IPS DF 19.7 (cell line): ENCODE measurements at places on chromosomes 4 and X.

GRCh38 chrX:12961196-12961718 lies 13.7 kb upstream of the TMSB4X start:
- no peak for DNase-seq

DNA sequence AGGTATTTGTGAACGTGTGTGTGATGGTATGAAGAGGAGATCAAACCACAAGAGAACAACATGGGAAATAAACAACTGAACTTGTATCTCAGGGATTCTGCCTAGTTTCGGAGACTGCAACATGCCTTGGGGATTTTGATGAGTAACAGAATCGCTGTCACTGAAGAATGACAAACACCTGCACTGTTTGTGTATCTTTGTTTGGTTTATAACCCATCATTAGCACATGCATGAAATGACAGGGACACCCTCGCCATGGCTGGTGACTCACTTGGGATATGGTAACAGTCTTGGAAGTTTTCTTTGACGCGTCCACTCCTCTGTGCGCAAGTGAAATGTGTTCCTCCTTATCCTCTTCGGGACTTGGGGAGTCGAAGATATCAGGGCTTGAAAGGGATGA lies 30.3 kb upstream of the MAP3K15 start:
- DNase-seq: no peak

DNA sequence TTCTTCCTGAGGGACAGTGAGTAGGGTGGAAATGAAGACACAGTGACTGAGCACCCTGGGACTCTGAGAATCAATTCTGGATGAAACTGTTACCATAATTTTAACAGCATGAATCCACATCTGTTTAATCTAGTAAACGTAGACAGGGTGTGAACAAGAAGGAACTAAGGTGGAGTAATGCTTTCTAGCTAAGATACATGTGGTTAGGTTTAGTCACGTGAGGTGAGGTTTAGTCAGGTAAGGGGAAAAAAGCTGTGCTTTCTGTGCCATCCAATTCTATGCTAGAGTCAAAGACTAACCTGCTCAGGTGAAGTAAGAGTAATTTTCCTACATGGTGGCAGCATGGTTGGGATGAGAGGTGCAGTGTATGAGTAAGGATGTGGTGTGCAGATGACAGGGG lies 54.0 kb upstream of the C4orf54 start:
- DNase-seq: no peak

GRCh38 chr4:86640469-86640868 lies 46.4 kb downstream of the PTPN13 start:
- no peak for DNase-seq

DNA sequence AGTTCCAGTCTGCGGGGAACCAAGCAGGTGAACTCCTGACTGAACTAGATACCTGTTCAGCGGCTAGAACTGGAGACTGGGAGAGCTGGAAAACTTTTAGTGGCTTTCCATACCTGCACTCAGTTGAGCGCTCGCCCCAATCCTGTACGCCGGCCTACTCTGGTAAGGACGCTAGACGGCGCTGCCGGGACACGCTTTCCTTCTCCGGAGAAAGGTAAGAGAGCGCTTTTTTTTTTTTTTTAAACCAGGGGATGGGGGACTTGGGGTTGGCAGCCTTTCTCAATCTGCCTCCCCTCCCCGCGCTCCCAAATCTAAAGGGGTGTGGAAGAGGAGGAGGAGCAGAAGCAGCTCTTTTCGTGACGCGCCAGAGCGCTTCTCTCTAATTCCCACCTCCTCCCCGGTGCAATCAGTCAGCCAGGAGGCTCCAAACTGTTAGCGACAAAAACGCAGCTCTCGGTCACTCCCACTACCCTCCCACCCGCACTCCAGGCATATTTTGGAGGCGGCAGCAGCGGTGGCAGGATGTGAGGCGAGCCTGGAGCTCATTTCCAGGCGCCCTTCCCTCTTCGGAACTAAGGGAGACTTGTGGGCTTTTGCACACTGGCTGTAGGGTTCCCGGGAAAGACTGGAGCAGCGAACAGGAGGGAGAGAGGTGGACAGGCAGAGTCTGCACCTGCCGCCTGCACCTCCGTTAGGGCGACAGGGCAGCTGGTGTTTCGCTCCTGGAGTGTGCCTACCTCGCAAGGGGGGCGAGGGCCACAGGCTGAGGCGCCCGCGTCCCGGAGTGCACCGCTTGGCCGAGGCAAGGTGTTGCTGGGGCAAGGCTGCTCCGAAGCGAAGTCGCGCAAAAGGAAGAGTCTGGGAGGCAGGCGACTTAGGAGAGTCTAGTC lies at the start of gene IL1RAPL2:
Gene IL1RAPL2, plus strand, starts transcription at position 409 of the 890 bp plus-strand sequence.
- no peak for DNase-seq

DNA sequence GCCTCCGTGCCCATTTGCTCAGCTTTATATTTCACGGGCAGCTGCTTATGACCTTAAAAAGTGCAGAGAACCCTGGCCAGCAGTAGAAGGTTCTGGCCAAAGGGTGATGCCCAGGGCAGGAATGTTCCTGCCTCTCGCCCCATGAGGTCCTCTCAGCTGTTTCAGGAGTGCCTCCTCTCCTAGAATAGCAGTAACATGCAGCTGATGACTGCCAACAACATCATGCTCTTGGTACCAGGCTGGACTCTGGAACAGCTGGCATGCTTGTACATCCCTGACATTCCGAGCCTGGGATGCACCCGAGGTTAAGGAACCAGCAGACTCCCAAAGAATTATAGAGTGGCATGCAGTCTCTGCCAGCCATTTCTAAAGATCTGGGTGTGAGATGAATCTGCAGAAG lies 11.7 kb upstream of the TENM3 start:
- no peak for DNase-seq

GRCh38 chr4:122827879-122828601 lies 1.4 kb downstream of the FGF2 start:
- peak; percentile 87 for DNase-seq

- no peak for DNase-seq
These were observed 26.8 kb downstream of the MGST2 start for GRCh38 chr4:139692309-139693012.
